ENCODE measurements at places on chromosomes 4 and X.

DNA sequence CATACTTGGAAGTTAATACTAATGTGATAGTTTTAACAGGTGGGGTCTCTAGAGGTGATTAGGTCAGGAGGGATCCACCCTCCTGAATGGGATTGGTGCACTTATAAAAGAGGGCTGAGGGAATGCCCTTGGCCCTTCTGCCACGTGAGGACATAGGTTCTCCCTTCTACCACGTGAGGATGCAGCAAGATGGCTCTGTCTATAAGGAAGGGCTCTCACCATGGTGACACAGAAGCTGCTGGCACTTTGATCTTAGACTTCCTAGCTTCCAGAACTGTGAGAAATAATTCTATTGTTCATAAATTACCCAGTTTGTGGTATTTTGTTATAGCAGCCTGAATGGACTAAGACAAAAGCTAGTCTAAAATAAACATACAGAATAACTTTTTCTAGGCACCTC is 1.0 kb downstream of the AADAT start:
- DNase-seq, result no peak

DNA sequence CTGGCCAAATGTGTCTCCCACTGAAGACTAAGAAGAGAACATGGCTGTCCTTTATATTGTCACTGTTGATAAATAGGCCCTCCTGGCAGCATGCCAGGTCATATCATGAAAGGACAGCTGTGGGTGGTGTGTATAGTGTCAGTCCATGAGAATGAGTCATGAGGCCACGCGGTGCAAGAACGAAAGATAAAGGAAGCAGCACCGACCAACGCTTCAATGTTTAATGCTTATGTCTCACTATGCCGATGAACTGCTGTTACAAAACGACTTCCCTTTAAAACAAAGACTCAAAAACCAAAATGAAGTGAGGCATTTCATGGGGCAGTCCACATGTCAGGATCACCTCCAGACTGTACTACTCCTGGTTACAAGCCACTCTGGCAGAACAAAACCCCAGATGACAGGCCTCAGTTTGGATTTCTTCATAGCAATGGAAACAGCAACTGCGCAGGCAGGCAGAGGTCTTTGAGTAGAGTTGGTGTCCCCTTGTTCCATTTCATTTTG is 5.2 kb upstream of the TCEANC start:
- no peak for DNase-seq

DNA sequence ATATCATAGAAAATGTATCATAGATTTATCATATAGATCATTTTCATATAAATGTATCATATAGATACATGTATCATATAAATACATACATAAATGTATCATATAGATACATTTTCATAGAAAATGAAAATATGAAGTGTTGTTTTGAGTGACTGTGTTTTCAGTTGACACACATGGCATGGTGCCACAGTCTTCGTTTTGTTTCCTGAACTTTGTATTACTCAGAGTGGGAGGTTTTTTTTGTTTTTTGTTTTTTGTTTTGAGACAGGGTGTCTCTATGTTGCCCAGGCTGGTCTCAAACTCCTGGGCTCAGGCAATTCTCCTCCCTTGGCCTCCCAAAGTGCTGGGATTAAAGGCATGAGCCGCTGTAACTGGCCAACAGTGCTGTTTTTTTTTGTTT is 3.9 kb downstream of the RBM10 start:
- no peak for DNase-seq

- DNase-seq, result no peak
These were observed 24.4 kb upstream of the CCNI start for GRCh38 chr4:77100234-77100633.

DNA sequence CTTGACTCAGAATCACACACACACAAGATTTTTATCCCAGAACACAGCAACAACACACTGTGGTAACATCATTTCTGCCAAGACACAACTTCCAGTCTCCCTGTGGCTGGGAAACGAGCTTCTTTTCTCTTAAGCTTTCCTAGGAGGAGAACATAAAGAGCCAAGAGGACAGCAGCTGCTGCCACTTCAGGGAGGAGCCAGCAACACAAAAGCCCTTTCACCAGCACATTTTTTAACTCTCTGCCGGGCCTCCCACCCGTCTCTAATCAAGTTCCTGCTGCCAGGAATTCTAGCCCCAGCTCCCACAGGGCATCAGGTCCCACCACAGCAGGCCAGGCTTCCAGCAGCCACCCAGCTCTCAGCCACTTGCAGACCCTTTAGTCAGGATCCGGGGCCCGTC is 22.4 kb downstream of the FAT1 start:
- DNase-seq, result no peak

DNA sequence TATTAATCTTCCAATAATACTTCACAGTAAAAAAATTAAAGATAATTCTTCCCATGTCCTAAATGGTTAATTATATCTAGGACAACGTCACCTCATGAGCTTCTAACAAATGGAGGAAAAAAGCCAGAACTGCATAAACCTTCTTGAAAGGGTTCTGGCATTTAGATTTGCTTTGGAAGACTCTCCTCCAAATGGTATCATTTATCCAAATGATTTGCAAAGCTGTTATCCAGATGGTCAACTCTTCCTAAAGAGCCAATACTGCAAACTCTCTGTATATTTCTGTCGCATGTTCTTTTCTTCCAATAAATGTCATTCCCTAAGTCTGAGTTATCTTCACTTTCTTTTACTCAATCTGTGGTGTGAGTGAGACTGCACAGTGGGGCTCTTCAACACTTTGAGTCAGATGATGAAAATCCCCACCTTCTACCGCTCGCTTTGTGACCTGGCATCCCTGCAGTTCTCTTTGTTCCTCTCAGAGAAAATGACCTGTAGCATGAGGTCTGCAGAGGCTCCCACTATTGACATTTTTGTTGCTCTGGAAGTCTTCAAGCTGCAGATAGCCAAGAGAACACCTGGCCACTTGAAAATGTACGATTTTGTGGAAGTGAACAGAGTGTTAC is 52.9 kb downstream of the TMEM150C start:
- no peak for DNase-seq

DNA sequence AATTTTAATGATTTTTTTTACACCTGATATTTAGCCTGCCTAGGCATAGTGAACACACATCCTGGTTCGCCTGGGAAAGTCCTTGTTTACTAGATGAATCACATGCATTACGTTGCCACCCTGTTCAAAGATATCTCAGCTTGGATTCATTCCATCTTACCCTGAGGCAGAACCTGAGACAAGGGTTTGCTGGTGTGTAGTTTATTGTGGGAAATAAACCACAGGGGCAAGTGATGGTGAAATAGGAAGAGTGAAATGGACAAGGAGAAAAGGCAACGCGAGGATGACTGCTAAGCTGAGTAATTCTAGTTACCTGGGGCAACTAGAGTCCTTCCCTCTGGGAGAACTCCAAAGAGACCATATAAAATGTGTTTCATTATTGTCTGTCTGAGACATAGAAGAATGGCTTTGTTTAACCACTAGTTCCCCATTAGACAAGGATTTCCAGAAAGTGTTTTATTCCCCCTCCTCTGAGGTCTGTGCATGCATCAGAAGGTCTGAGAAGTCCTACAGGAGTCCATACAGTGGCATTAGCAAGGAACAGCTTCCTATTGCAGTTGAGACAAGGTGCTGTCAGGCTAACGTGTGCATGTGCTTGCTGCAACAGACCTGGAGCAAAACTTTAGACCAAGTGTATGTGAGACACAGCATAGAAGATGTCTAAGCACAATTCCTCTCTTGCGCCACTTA is 797.3 kb upstream of the FRG1 start:
- DNase-seq, result no peak

DNA sequence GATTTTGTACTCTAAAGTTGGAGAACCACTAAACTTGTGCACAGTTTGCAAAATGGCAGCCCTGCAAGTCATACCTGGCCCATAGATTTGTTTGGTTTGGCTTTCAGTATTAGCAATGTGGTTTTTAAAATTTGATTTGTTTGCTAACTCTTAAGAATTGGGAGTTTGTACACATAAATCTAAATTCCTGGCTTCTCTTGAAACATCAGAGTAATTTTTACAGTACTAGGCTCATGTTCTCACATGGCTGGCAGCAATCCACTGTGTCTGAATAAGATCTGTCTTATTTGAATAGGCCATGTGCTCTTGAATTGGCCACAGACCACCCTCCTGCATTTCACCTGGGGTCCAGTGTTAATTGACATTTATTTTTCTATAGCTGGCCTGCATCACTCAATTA is 21.3 kb downstream of the DIAPH2 start:
- DNase-seq, result no peak

- no peak for DNase-seq
These were observed 19.0 kb upstream of the GPC4 start for GRCh38 chrX:133434197-133434820.

- no peak for DNase-seq
These were observed 3.3 kb downstream of the HTT start for GRCh38 chr4:3077796-3078195.

DNA sequence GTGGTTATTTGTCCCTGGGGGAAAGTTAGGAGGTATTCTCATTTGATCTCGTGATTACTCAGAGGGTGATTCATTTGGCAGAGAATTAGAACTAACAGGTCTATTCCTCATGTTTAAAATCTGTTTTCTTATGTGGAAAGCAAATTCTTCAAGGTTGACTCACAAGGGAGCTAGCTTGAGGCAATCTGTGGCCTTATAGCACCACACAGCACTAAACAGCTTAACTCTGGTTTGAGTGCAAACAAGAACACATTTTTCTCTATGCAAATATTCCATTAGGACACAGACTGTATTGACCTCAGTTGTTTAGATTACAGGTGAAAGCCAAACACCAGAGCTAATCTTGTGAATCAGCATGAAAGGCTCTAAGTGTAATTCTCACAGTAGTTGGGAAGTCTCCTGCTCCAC is 694.4 kb upstream of the POU3F4 start:
- DNase-seq, result no peak

DNA sequence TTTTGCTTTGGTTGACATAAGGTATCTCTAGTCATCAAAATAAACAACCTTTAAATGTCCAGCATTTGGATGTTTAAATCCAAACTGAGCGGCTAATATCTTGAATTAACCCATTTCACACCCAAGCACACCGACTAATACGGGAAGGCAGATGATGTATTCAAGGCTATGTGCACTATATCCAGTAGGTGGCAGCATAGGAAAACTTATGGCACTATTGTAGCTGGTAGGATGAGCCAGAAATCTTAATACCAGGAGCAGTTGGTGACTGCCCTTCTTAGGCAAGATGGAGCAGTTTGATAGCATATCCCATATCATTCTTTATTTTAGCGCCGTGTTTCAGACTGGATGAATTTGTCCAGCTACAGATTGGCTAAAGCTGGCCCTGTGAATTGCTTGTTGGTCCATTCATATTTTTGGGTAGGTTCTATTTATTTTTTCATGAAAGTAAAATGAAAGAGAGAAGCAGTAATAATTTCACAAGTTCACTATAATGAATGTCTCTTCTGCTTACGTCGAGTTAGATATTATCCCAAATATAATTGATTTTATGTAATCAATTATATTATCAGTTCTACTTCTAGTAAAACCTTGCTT is 24.4 kb downstream of the UCHL1 start:
- no peak for DNase-seq

DNA sequence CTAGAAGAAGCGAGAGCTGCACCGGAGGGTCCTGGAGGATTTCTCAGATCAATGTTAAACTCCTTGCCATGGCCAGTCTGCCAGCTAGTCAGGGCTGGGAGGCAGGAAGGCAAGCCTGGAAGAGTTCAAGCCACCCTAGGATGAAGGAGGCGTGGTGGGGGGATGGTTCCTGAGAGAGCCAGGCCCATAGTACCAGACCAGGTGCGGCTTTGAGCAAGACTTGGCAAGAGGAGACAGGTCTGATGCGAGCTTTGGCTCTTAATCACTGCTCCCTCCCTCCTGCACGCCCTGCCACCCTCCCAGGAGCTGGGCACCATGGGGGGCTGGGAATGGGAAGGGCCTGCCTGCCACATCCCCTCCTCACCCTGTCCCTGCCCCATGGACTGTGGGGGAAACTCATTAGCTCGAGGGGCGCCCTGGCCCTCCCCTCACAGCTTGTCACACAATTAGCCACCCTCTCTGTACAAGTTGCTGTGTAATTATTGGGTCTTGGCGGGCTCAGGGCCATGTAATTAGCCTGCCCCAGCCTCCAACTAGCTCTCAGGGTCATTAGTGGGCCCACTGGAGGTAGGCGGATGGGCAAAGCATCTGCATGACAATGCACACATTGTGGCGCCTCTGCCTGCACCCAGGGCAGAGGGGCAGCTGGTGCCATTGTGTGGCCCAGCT is 50.3 kb downstream of the EFNB1 start:
- no peak for DNase-seq

DNA sequence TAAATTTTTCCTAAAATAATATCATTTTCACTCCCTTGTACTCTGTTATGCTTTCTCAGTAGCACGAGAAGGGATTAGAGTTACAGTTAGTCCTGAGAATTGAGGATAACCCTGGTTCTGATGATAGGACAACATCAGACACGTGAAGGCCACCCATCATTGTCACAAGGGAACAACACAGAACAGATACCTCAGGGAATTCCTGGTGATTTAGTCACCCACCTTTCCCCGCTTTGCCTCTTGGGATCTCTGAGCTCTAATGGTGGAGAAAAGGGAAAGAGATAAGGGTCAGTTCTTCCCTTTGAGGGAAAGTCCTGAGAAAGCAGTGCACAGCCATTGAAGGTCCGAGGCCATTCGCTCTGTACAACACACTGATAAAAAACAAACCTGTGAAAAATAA is 112.3 kb upstream of the GALNT7 start:
- no peak for DNase-seq

GRCh38 chr4:139768366-139768765 is 102.7 kb downstream of the MGST2 start:
- no peak for DNase-seq

DNA sequence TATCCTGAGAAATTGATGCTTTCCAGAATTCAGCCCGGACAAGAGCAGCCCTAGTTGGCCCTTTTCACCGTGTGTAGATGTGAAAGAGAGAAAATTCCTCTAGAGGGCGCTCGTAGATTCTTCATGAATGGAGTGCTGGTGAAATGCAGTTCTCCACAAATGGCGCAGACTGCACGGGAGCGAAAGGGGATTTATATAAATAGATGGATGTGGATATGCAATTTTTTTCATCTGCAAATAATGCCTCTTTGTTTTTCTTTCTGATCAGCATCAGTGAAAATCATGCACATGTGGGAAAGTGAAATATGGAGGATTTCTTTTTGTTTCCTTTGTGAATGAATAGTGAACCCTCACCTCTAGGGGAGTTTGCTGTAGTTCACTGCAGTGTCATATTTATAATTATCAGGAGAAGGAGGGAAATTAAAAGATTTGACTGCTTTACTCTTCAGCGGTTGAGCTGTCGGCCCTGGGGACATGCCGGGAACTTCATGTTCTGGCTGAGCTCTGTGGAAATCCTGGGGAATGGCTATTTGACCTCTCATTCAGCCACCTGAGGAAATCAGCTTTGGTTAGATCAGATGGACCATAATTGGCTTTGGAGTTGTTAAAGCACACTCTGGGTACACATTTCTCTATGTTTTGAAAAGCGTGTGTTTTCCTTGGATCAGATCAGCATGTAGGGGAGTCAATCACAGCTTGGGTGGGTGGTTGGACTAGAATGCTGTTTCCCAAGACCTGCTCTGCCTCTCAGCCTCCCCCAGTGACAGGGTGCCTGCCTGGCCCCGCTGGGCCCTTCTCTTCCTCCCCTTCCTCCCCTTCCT is 115.0 kb upstream of the SHISA3 start:
- DNase-seq, result no peak
